Fibroblast of skin of abdomen (primary cell): ENCODE measurements at places on chromosomes 1 and 21.
A peak's percentile ranks its signal among the peaks of the same experiment; 100 is the strongest.

GRCh38 chr1:112312315-112312714, 83.7 kb upstream of the CTTNBP2NL start:
- no peak for DNase-seq

DNA sequence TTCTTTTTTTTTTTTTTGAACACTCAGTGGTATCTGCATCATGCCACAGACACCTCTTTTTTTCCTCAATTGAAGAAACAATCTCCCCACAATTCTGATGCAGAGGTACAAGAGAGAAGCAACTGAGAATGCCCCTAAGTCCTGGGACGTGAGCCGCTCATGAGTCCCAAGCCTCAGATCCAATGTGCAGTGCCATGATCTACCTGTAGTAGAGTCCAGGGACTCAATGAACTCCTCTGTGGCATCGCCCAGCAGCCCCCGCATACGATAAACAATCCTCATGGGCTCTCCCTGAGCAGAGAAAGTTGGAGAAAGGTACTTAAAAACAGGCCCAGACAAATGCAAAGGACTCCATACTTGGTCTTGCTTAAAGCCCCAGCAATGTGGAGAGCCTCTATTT, 113.1 kb downstream of the UBR4 start:
- no peak for DNase-seq

- peak; percentile 6 for DNase-seq
Measured at GRCh38 chr1:113538225-113538624, 147.9 kb downstream of the MAGI3 start.

- DNase-seq = no peak
Measured at GRCh38 chr1:177366091-177366490, 195.3 kb downstream of the BRINP2 start.

- no peak for DNase-seq
Measured at GRCh38 chr21:25578056-25578961, 29.0 kb downstream of the MRPL39 start.

- no peak for DNase-seq
Measured at GRCh38 chr1:46823151-46823550, 24.3 kb downstream of the CYP4B1 start.

DNA sequence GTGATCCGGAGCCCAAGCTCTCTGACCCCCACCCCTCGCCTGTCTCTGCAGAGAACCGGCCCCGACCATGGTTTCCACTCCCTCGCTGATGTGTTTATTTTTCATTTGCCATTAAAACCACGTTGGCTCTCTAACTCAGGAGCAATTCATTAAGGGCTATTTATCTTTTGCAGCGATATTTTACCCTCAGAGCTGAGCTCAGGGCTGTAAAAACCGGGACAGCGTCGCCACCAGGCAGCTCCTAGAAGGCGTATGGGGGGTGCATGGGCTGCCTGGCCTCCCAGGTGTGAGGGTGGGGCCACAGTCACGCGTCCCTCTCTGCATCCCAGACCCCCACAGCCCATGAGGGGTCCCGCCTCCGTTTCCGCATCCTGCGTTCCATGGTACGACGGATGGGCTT, 71.4 kb downstream of the PRDM16 start:
- no peak for DNase-seq

DNA sequence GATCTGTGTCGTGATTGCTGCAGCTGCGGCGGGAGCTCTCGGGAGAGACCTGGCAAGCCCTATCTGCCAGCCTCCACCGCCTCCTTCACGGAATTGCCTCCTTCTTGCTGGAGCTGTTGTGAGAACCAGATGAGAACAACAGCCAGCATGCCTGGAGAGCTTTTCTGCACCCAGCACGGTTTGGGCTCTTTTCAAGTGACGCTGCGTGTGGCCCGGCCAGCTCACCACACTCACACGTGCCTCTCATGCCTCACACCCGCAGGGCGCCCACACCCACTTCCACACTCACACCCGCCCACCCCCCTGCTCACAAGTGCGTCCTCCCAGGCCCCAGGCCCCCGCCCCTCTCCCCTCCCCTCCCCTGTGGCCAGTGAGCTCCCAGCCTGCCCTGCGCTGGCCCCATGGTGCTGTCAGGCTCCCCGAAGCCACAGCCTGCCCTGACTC, 135.7 kb upstream of the RUNX3 start:
- DNase-seq = peak; percentile 77

- no peak for DNase-seq
Measured at GRCh38 chr1:30172757-30173156, 550.6 kb downstream of the MATN1 start.

GRCh38 chr1:238187575-238187949, 296.8 kb upstream of the ZP4 start:
- DNase-seq = no peak

- no peak for DNase-seq
Measured at GRCh38 chr1:23759277-23759676, 16.0 kb downstream of the ELOA start.

DNA sequence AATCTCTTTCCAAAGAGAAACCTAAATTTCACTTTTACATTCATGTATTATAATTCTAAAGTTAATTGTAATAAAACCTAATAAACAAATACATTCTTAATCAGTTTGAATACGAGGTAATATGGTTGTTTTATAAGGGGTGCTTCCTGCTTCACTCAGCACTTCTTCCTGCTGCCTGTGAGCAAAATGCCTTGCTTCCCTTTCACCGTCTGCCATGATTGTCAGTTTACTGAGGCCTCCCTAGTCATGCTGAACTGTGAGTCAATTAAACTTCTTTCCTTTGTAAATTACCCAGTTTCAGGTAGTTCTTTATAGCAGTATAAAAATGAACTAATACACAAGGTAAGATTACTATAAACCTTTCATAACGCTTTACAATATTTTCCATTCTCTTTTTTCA, 491.1 kb upstream of the LRRC7 start:
- no peak for DNase-seq

- DNase-seq = no peak
Measured at GRCh38 chr1:13667691-13668090, 32.3 kb upstream of the PRDM2 start.

GRCh38 chr1:198024782-198025181, 107.6 kb downstream of the LHX9 start:
- peak; percentile 39 for DNase-seq

- DNase-seq = peak; percentile 97
Measured at GRCh38 chr1:109792056-109792831, 28.5 kb upstream of the EPS8L3 start.

- DNase-seq = no peak
Measured at GRCh38 chr1:62778208-62778607, 5.7 kb upstream of the ATG4C start.

DNA sequence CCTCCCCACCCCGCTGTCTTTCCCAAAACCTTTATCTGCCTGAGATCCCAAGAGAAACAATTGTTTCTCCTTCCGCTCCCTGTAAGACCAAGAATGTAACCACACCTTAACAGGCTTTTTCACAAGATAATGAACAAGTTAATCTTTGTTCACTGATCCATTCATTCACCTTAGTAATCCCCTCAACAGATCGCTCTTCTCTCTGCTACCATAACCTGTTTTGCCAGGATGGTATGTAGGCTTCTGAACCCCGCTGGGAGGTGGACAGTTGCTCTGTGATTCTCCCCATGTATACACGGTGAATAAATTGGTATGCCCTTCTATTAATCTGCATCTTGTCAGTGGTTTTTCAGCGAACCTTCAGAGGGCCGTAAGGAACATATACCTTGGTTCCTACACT, 18.7 kb upstream of the RGSL1 start:
- DNase-seq = no peak

GRCh38 chr1:35243691-35244090, 24.8 kb upstream of the ZMYM4 start:
- DNase-seq = no peak

DNA sequence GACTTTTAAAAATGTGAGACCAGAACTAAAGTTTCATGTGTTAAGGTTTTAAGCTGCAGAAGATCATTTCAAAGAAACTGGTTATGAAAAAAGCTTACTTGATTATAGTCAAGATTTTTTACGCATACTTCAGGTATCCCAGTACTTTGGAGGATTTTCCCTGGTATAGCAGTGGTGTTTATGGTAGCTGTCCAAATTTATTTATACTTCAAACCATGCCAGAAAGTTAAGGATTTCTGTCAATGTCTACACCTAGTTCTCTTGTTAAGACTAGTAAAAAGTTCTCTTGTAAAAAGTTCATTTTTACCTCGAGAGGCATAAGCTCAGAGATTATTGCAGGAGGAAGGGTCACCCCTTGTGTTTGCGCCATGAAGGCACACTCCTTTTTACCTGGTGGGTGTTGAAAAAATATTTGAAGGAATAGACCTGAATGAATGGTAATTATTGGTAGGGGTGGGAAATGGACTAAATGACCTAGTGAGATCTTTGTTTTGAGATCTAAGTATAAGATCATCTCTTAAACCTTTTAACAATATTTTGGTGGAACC, 2.8 kb downstream of the DYRK1A start:
- no peak for DNase-seq

DNA sequence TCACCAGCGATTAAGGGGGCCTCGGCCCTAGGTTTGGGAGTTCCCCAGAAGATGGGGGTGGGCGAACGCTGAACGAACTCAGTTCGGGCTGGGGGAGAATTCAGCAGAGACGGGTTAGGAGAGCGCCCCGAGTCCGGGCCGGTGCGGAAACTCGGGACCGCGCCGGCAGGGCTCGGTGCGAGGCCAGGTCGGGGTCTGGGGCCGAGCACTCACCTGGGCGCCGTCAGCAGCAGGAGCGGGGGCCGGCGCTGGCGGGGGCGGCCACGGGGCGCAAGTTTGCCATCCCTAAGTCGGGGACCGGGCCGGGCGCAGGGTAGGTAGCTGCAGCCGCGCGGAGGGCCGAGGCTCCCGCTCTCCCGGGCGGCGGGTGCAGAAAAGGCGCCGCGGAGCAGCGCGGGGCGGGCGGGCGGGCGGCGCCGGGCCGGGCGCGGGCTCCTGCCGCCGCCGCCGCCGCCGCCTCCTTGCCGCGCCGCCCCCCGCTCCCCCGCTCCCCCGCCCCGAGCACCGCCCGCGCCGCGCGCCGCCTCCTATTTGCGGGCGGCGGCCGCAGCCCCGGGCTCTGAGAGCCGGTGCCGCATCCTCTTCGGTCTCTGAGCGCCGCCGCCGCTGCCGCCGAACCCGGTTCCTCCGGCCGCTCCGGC, 349 bp downstream of the ADGRB2 start:
- DNase-seq = no peak

- no peak for DNase-seq
Measured at GRCh38 chr1:154808909-154809262, 61.2 kb downstream of the KCNN3 start.

- DNase-seq = no peak
Measured at GRCh38 chr1:180522213-180522515, 19.8 kb upstream of the ACBD6 start.

- DNase-seq = peak; percentile 88
Measured at GRCh38 chr1:243287652-243288051, 31.8 kb downstream of the SDCCAG8 start.

- no peak for DNase-seq
Measured at GRCh38 chr1:9770298-9770697, 53.5 kb downstream of the CLSTN1 start.

DNA sequence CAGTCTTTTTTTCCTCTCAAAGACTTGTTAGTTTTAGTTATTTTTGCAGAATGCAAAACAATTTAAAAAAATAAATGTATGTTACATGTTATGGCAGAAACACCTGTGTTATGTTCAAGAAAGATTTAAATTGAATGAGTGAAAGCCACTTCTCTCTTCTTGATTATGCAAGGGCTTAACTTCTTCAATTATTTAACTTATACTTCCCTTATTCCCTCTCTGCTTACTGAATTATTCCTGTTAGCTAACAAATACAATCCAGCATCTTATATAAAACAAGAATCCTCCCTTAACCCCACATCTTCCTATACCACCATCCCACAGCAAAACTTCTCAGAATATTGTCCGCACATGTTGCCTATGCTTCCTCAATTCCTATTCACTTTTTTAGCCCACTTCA, 10.7 kb upstream of the FCER1A start:
- no peak for DNase-seq

GRCh38 chr1:88509379-88509778, 174.7 kb upstream of the PKN2 start:
- DNase-seq = peak; percentile 80

- DNase-seq = peak; percentile 93
Measured at GRCh38 chr21:38297194-38297631, 40.4 kb downstream of the KCNJ15 start.

DNA sequence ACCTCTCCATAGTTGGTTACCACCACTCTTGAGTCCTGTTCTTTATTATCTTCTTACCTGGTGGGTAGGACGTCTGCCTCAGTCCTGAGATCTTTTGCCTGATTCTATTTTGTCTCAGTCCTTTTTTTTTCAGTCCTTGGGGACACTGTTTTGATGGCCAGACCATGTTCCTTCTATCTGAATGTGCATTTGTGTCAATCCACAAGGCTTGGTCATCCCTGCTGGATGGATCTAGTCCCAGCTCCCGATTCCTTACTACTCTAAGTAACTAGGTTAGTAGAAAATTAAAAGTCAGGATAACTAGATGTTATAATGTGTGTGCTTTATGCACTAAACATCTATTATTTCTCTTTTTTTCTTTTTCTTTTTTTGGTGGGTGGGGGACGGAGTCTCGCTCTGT, 28.1 kb upstream of the AK4 start:
- peak; percentile 42 for DNase-seq

- DNase-seq = peak; percentile 33
Measured at GRCh38 chr1:87733386-87733785, 404.7 kb downstream of the LMO4 start.

DNA sequence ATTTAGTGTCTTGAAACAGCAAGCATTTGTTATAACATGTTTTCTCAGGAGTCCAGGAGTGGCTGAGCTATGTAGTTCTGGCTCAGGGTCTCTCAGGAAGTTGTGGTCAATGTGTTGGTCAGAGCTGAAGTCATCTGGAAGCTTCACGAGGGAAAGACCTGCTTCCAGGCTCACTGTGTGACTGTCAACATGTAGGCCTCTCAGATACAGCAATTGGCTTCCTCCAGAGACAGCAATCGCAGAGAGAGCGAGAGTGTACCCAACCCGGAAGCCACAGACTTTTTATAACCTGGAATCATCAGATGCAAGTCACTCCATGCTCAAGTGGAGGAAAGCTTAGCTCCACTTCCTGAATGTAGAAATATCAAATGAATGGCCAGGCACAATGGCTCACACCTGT, 40.9 kb downstream of the TNFRSF9 start:
- no peak for DNase-seq
